ENCODE measurements at places on chromosomes 16 and 17. TPM values are rescaled to one million over a fixed set of nuclear protein-coding genes. Genes with fewer than 3 reads are reported as not detected.

GRCh38 chr17:79887451-79887991 is 48.3 kb upstream of the CBX4 start:
- H3K36me3 ChIP-seq, result no peaks in the 10 kb centered on the region
- no peak overlapping the region for H3K4me3 ChIP-seq
- H3K27ac ChIP-seq, result no peak overlapping the region
- H3K27me3 ChIP-seq, result no peaks in the 10 kb centered on the region

- no peak overlapping the region for H3K27ac ChIP-seq
- peak; percentile 100 for DNase-seq
- peak overlapping the region; percentile 88 for H3K4me3 ChIP-seq
- peaks cover 45% of the 10 kb centered on the region for H3K27me3 ChIP-seq
Observed at GRCh38 chr17:44006598-44007345, 2.4 kb downstream of the NAGS start.

GRCh38 chr16:29992344-29992967 is 3.0 kb downstream of the HIRIP3 start:
- no peaks in the 10 kb centered on the region for H3K4me1 ChIP-seq
- no peak overlapping the region for H3K27ac ChIP-seq
- H3K4me3 ChIP-seq, result no peak overlapping the region

DNA sequence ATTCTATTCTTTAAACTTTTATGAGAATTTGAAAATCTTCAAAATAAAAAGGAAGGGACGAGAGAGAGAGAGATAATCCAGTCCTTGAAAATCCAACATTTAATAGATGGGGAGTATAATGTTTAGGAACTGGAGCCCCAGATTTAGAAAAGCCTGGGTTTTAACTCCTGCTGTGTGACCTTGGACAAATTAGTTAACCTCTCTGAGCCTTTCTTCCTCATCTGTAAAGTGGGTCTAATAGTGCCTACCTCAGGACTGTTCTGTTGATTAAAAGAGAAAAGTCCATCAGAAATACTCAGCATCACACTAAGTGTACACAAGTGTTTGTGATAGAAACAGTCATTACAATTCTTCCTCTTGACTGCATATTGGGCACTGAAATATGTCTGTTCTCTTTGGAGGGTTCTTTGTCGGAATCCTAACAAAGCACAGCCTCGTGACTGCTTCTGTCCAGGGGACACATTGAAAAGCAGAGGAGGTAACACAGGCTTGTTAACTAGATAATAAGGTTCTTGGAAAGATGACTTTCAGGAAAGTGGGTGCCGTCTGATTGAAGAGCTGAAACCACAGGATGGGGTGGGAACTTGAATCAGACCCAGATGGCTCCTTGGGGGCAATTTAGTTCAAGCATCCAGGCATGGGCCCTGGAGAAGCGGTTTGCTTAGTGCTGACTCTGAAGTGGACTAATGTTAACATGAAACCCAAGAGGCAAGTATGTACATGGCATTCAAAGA is 128.2 kb downstream of the CLEC16A start:
- no peak for DNase-seq
- no peaks in the 10 kb centered on the region for H3K36me3 ChIP-seq
- H3K4me3 ChIP-seq, result no peak overlapping the region
- H3K4me1 ChIP-seq, result no peaks in the 10 kb centered on the region
- no peak overlapping the region for H3K27ac ChIP-seq
- no peaks in the 10 kb centered on the region for H3K27me3 ChIP-seq

DNA sequence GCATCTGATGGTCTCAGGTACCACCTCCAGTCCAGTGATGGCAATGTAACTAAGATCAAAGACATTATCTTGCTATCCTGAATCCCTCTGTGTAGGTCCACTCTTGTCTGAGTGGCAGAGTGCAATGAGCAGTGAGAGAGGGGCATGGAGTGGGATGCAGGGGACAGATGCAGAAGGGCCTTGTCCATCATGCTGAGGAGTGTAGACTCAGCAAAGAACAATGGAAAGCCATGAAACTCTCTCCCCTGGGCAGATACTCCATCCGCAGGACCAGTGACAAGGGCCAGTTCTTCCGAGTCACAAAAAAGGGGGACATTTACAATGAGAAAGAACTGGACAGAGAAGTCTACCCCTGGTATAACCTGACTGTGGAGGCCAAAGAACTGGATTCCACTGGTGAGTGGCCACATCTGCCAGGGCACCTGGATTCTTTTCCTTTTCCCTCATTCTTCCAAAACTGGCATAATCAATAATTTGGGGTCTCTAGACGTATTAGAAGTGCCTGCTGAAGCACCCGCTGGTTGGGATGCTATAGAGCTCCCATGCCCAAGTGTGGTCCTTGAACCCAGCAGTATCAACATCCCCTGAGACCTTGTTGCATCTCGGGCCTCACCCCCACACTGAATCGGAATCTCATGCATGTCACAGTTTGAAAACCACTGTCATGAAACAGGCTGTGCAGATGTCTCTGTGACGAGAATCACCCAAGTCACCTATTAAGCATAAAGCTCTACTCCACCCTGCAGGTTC is 29.5 kb downstream of the CDH5 start:
- H3K27me3 ChIP-seq, result no peaks in the 10 kb centered on the region
- DNase-seq, result peak; percentile 23
- no peaks in the 10 kb centered on the region for H3K4me1 ChIP-seq
- H3K27ac ChIP-seq, result no peak overlapping the region
- H3K36me3 ChIP-seq, result no peaks in the 10 kb centered on the region
- no peak overlapping the region for H3K4me3 ChIP-seq

GRCh38 chr16:66717776-66718175 is 21.2 kb upstream of the CMTM4 start:
- H3K27ac ChIP-seq, result no peak overlapping the region
- H3K4me3 ChIP-seq, result no peak overlapping the region
- H3K4me1 ChIP-seq, result no peaks in the 10 kb centered on the region
- H3K27me3 ChIP-seq, result no peaks in the 10 kb centered on the region

GRCh38 chr17:35865412-35866340 is 3.0 kb downstream of the HEATR9 start:
- H3K27me3 ChIP-seq, result no peaks in the 10 kb centered on the region
- no peak for DNase-seq
- no peaks in the 10 kb centered on the region for H3K36me3 ChIP-seq
- H3K4me3 ChIP-seq, result no peak overlapping the region
- H3K27ac ChIP-seq, result no peak overlapping the region

GRCh38 chr16:47644661-47645060 is 183.5 kb downstream of the PHKB start:
- H3K4me1 ChIP-seq, result no peaks in the 10 kb centered on the region
- H3K36me3 ChIP-seq, result peaks cover 26% of the 10 kb centered on the region
- no peak overlapping the region for H3K4me3 ChIP-seq
- no peak for DNase-seq
- no peak overlapping the region for H3K27ac ChIP-seq
- no peaks in the 10 kb centered on the region for H3K27me3 ChIP-seq

- no peaks in the 10 kb centered on the region for H3K4me1 ChIP-seq
- no peak overlapping the region for H3K4me3 ChIP-seq
- H3K27ac ChIP-seq, result no peak overlapping the region
- H3K36me3 ChIP-seq, result peaks cover 23% of the 10 kb centered on the region
- no peak for DNase-seq
- no peaks in the 10 kb centered on the region for H3K27me3 ChIP-seq
Observed at GRCh38 chr17:57615836-57616757, 129.0 kb downstream of the CCDC182 start.

Gene NDRG4
- 73.2 TPM for total RNA-seq

Gene CDK5R1
- total RNA-seq, result 5.4 TPM

Data from endodermal cell (in vitro differentiated cells).